ENCODE measurements at places on chromosomes 2 and 18. TPM values are rescaled to one million over a fixed set of nuclear protein-coding genes. Genes with fewer than 3 reads are reported as not detected.

Gene RAPGEF4
- 4.6 TPM for polyA plus RNA-seq

Gene CCL20
- polyA plus RNA-seq, result 1.5 TPM

Gene LONRF2
- polyA plus RNA-seq, result 1.7 TPM

Gene GPR75
- 1.0 TPM for polyA plus RNA-seq

GRCh38 chr2:5664278-5664681, 27.9 kb upstream of the SOX11 start:
- DNase-seq, result no peak

DNA sequence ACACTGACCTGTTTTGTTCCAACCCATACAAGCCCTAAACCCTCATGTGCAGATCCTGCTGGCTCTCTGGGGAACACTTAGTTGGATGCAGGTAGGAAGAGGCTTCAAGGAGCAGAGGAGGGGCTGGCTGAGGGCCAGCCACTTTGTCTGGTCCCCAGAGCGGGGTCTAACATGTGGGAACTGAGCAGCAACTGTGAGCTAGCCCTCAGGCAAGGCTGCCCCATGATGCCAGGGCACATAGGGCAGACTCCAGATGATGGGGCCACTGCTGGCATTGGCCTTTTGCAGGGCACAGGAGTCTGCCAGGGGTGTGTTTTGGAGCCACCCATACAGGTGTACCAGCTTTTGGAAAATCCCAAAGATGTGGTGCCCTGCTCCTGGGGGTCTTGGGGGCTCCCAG, 67.7 kb downstream of the HPCAL1 start:
- no peak for DNase-seq

DNA sequence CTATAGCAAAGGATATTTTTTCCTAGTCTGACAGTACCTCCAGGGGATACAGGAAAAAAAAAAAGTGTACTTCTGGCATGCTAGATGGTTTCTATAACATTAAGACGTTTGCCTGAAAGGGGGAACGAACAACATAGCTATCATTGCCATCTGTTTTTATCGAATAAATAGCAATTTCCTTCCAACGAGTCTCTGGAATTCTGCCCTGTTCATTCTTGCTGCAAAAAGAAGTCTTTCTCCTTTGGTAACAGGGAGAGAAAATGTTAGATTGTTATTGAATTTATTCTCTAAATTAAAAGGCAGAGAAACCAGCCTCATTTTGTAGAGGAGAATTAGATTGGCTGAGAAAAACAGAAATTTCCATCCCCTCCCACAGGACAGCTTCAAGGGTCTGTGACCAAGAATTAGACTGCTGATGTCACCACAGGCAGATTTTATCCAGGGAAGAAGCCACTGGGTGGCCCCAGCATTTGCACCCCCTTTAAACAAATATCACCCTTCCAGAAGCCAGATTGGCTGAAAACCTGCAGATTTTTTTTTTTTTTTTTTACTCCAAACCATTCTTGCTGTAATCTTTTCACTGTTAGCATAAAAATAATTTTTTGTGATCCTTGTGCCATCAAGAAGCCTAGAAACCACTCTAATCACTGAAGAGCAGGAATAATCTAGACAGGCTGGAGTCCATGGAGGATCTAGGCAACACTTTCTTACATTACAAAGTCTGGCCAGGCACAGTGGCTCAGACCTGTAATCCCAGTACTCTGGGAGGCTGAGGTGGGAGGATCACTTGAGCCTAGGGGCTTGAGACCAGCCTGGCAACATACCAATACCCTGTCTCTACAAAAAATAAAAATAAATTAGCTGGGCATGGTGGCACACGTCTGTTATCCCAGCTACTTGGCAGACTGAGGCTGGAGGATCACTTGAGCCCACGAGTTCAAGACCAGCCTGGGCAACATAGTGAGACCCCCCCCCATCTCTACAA, 12.0 kb downstream of the WDFY1 start:
- peak; percentile 60 for DNase-seq

GRCh38 chr2:213265679-213266078, 18.6 kb upstream of the SPAG16 start:
- DNase-seq, result no peak

- no peak for DNase-seq
Observed at GRCh38 chr18:36176177-36176584, 11.1 kb upstream of the MOCOS start.

DNA sequence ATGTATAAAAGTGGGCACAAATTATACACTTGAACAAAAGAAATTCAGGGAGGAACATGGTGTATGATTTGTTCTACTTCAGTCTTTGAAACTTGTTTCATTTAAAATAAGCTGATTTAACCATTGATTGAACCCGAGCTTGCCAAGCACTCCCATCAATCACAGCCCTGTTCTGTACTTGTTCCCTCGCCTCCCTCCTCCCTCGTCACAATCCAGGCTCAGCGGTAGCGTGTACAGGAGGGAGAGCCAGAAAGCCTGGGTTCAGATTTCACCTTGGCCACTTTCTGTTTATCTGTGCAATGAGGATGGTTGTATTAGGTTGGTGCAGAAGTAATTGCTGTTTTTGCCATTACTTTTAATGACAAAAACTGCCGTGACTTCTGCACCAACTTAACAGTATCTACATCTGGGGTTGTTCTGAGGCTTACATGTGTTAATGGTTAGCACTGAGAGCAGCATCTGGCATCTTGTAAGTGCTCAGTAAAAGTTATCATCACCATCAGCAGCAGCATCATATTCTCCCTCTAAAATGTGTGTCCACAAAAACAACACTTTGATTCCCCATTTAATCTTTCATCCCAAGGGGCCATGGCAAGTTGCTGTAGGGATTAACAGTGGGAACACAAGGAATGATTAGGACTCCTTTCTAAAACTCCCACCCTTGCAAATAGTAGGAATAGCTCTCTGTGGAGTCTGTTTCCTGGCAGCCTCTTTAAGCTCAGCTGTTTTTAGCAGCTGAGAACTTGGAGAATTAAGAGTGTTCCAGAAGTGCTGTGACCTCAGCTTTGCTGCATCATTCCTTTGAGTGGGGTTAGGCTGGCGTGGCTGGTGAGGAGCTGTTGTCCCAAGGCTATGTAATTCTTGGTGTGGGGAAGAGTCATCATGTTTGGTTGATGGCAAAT, 4.7 kb downstream of the DPYSL5 start:
- peak; percentile 83 for DNase-seq

DNA sequence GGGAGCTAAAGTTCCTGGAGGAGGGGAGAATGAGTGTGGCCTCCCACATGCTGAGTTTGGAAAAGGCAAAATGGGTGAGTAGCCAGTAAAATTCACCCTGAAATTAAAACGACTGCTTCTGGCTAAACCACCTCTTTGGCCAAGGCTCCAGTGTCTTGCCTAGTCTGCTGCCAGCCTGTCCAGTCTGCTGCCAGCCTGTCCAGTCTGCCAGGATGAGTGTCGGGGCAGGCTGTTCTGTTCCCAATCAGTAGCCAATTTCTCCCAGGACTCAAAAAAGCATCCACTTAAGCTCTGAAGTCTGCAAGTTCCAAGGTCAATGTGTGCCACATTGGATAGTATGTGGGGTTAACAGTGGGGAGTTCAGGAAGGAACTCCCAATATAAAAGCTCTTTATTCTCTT, 134.6 kb upstream of the KLHL29 start:
- DNase-seq, result no peak

DNA sequence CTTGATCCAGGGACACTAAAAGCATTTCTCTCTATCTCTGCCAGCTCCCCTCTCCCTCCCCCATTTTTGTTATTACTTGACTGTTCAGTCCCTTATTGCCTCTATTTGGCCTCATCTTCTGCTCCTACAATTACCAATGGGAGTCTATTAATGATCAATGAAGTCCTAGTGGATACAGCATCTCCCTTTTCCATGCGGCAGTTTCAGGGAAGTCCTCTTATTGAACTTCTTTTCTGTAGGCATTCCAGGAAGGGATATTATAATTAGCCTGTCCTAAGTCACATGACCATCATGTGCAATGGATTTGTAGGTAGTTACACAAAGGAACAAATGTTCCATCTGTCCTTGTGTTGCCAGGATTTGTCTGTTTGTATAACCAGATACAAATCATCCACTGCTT, 495.1 kb upstream of the CNTNAP5 start:
- DNase-seq, result peak; percentile 63

- DNase-seq, result no peak
Observed at GRCh38 chr2:107633580-107634147, 193.0 kb upstream of the RGPD4 start.

- DNase-seq, result no peak
Observed at GRCh38 chr2:224628416-224628815, 43.3 kb upstream of the CUL3 start.

- no peak for DNase-seq
Observed at GRCh38 chr2:105557021-105557920, 158.4 kb upstream of the FHL2 start.

DNA sequence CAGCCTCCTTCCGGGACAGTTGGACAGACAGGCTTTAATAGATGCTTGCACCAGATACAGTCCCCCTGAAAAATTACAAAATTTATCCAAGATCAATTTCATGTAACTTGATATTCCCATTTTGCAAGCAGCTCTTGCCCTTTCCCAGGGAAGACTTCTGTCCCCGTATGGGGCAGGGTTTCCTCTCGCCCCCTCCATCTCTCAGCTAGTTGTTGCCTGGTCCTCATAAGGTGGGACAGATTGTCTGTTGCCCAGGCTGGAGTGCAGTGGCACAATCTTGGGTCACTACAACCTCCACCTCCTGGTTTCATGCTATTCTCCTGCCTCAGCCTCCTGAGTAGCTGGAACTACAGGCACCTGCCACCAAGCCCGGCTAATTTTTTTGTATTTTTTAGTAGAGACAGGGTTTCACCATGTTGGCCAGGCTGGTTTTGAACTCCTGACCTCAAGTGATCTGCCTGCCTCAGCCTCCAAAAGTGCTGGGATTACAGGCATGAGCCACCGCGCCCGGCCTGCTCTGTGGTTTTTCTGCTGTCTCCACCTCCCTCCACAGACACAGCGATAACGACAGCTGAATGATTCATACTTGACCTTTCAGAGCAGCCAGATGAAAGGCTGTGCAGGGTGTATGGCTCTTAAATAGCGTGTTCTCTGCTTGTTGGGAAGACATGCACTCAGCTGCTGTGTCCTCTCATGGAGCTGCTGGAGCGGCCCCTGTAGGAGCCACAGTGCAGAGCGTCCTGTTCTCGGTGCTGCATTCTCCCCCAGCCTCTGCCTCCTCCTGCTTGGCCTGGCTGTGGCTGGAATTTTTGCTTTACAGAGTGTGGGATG, 61.4 kb downstream of the TTC39C start:
- peak; percentile 49 for DNase-seq

DNA sequence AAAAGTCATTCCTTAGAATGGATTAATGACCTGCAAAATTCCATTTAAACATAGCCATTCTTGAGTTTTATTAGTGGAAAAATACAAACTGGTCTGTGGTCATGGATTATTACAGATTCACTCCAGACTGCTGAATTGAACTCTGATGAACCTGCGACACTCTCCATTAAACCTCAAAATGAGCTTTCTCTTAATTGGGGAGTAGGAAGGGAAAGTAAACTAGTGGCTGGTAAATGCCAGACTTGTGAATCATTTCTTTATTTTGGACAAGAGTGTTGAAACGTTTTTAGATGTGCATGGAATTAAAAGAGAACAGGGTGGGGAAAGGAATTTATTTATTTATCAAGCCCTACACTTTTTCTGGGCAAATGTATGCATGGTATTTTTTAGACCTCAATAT, 321.2 kb upstream of the FANCL start:
- DNase-seq, result no peak

DNA sequence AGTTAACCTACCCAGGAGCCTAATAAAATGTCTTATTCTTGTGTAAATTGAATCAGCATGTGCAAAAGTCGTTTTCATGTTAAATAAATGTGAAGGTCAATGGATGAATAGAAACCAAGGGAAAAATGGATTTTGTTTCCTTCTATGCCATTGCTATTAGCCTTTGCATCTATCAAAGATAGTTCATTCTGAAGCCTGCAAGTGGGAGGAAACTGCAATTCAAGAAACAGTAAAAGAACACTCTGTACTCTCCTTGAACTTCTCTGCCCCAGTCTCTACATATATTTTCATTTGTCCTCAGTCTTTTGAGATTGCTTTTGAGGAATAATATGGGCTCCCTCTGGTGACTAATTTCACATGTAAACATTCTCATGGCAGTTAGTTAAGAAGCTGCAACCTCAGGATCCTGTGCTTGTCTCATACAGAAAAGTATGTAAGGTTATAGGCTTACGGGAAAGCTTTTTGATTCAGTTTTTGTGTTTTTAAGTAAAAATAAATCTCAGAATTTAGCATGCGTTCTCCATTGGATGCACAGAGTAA, 1590.0 kb upstream of the LRRTM1 start:
- DNase-seq, result peak; percentile 7

- DNase-seq, result no peak
Observed at GRCh38 chr2:45130736-45131135, 121.5 kb upstream of the SIX2 start.

DNA sequence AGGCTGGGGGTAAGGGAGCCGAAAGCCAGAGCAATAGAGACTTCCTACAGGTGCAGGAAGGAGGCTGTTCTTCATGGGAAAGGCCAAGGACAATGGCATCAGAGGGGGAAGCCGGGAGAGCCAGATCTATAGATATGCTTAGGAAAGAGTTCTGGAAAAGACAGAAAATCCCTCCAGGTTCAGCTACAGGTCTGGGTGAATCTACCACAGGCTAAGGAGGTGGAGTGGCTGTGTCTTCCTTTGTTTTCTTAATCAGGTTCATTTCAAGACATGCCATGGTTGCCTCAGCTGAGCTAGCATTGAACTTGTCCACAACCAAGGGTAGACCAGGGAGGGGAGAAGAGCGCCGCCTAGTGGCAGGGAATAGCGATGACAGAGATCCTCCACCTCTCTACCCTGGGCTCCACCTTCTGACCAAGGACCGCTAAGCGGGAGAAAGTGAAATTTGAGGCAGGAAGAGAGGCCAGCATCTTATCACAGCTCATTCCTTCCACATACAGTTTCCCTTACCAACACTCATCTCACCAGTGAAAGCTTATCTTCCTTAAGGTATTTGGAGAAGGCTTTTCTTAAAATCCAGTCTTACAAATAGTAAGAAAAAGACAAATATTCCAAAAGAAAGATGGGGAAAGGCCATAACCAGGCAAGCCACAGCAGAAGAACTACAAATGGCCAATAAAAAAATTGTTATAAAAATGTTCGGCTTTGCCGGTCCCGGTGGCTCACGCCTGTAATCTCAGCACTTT, 74.2 kb downstream of the VIT start:
- peak; percentile 9 for DNase-seq

DNA sequence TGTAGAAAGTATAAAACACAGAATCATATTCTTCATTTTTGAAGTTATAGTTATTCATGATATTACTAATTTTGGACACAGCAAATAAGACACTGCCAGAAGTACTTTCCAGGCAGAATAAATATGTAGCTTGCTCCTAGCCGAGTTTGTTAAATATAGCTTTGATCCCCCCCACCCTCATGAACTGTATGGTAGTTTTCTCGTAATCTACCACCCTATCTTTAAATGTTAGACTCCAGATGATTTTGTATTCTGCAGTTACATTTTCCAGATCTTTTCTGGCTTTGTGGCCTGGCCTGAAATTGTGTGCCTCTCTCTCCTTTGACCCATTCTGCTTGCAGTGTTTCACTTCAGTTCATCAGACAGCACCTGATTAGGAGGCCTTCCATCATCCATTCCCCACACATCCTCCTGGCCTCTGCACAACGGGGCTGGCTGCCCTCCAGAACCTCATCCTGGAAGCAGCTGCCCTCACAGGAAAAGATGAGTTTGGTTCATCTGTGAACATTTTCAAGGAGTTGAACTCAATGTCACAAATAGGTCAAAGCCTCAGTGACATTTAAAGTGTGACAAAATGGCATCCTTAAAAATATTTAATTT, 4.7 kb upstream of the KCNJ3 start:
- DNase-seq, result no peak

All from muscle of back (tissue), 13 donors.